RWPE1 (cell line): ENCODE measurements at places on chromosomes 12 and 14.
A peak's percentile ranks its signal among the peaks of the same experiment; 100 is the strongest.

GRCh38 chr12:54272214-54272613, 7.7 kb downstream of the CBX5 start:
- no peak for DNase-seq

DNA sequence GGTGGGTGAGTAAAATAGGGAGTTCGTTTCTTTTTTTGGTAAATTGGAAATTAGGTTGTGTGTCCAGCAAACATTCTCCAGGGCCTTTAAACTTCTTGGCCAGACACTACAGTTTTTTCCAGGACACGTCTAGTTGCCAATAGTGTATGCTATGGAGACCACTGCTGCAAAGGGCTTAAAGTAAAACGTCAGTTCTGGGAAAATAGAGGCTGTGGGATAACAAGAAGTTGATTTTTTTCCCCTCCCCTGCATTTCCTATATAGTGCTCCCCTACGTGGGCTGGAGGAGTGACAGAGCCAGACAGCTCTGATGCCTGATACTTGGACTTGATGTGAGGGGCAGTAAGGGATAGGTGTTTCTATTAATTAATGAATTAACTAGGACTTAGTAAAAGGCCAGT, 2.4 kb downstream of the ACVR1B start:
- no peak for DNase-seq

DNA sequence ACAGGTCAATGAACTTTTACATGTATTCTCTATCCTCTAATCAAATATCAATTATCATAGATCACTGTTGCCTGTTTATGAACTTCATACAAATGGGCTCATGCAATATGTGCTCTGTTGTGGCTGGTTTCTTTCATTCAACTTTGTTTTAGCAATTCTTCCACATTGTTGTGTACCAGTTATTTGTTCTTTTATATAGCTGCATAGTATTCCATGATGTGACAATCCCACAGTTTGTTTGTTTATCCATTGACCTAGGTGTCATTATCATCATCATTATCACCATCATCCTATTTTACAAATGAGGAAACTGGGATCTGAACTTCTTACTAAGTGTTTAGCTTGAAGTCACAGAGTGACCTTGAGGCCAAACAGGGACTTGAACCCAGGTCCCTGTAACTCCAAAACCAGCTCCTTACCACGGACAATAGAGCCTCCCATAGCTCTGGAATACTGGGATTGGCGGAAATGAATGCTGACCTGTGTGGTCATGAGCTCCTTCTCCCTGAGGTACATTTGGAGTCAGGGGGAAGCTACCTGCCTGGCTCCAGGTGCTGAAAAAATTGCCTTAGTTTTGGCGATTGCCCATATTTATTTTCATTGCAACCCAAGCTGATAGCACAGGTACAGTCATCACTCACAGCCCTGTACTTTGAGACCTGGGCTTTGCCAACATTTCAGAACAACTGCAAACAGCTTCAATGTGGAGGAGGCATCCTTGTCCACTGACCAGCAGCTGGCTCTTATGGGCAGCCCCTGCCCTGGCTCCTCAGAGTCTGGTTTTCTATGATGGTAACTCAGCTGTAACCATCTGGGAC, 9.2 kb downstream of the ZFP36L1 start:
- DNase-seq, result no peak

DNA sequence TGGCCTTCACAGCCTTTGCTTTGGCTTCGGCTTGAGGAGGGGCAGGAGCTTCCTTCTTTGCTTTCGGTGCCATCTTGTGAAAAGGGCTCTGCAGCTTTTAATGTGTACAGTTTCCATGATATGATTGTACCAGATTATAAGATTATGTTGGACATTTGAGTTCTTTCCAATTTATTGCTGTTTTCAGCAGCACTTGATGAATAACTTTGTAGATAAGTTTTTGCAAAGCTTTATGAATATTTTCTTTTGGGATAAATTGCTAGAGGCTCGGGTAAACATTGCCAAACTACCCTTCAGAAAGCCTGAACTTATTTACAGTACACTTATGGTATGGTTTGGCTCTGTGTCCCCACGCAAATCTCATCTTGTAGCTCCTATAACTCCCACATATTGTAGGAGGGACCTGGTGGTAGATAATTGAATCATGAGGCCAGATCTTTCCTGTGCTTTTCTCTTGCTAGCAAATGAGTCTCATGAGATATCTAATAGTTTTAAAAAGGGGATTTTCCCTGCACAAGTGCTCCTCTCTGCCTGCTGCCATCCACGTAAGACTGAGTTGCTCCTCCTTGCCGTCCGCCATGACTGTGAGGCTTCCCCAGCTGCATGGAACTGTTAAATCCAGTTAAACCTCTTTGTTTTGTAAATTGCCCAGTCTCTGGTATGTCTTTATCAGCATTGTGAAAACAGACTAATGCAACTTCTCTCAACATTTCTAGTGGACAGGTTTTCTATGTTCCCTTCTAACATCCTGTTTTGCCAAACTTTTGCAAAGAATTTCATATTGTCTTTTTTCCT, 70.4 kb downstream of the RCOR1 start:
- DNase-seq, result no peak

GRCh38 chr14:93010522-93011140, 87.7 kb downstream of the CHGA start:
- DNase-seq, result no peak

GRCh38 chr14:23564181-23564812, 3.3 kb downstream of the AP1G2 start:
- DNase-seq, result no peak

DNA sequence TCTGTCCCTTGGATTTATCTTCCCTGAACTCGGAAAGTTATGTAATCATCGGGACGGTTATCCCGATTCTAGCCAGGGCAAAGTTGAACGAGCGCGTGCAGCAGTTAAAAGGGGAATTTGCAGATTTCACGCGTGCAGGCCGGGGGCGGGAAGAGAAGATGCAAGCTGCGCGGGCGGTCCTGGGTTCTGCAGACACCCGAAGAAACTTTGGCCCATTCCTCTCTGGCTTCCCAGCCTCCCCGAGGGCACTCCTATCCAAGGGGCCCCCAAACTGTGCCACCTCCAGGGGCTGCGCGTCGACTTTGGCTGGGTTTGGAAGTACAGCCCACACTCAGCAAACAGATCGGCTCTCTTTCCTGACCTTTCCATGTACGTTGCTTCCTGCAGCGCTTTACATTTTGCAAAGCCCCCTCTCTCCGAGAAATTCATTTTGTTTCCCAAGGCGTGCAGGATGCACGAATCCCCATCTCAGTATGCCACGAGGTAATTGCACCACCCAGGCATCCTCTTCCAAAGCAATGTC, 941 bp upstream of the PPP1CC start:
- no peak for DNase-seq

DNA sequence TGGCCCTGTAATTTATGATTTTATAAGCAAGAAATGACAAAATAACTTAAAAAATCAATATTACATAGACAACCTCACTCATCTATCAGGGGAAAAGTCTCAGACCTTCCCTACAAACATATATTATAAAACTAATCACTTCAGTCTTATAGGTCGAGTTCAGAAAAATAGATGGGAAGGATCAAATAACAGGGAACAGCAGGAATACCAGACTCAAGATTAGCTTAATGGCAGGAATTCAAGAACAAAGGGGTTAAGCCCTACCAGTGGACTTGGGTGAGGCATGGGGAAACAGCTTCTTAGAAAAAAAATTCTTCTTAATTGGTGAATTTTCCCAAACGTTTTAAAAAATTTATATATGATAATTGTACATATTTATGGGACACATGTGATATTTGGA, 51.6 kb upstream of the CRY1 start:
- peak; percentile 23 for DNase-seq

GRCh38 chr14:20935303-20935984, 19.8 kb upstream of the RNASE2 start:
- no peak for DNase-seq

- no peak for DNase-seq
These were observed 31.6 kb upstream of the AMIGO2 start for GRCh38 chr12:47111392-47111778.

- DNase-seq, result no peak
These were observed 11.1 kb upstream of the RTL1 start for GRCh38 chr14:100914597-100915021.

DNA sequence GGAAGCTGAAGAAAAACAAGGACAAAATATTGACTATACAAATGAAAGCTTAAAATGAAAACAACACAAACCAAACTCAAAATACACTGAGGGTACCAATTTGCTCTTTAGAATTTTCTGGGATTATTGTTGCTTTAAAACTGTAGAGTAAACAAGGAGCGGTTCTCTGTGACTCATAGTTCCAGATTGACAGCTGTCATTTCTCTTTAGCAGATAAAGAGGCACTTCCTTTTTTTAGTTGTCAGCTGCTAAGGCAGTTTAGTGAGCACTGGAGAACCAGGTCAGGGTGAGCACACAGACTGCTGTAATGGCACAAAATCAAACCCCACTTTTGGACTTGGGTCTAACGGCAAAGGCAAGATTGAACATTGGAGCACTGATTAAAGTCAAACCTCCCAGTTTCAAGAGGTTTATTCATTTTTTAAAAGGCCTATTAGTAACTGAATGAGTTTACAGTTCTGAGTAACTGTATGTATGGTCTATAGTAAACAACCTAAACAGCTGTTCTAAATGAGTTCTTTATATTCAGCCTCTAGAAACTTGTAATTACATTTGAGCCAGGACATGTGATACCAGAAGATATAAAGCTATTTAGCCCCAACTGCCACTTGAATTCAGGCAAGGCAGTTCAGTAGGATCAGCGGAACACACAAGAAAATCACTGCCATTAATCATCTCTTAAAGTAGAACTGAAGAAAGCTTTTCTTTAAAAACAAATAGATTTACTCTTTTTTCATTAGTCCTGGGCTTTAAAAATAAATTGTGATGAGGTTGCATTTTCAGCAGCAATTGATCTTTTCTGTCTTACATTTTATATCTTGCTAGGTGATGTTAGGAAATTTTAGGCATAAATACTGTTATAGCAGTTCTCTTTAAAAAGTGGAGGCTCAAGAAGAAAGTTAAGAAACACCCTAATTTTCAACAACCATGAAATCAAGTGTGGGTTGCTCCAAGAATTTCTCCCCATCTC, 71.7 kb upstream of the PRICKLE1 start:
- DNase-seq, result no peak

GRCh38 chr12:102917026-102917787, at the start of gene PAH:
Gene PAH, minus strand, starts transcription at chr12:102917244. Its CDS starts 114 bp downstream, at chr12:102917130.
- no peak for DNase-seq

DNA sequence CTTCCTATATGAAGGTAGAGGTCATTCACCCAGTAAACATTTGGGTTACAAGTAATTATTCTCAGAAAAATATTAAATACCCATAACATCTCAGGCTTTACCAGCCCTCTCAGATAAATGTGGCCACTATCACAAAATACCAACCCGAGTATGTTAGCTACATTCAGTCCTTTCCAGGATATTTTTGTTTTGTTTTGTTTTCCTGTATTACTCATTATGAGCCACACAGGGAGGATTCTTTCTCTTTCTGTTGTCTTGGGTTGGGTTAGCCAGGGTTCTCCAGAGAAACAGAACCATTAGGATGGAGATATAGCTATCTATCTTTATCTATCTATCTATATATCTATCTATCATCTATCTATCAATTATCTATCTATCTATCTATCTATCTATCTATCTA, 947.6 kb upstream of the MDGA2 start:
- DNase-seq, result no peak

DNA sequence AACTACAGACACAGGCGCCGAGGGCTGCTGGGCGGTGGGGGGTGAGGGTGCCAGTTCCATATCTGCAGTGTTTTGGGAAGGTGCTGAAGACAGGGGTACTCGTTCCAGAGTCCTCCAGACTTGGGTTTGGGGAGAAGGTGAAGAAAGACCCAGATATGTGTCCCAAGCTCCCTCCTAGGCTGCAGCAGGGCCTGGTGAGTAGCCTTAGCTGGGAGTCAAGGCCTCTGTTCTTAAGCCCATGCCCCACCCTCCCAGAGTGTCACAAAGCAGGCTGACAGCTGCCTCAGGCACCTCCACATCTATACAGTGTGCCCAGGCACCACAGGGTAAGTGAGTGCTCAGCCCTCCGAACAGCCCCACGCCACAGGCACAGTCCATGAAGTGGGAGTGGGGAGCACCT, 4.3 kb downstream of the NCKAP5L start:
- no peak for DNase-seq

DNA sequence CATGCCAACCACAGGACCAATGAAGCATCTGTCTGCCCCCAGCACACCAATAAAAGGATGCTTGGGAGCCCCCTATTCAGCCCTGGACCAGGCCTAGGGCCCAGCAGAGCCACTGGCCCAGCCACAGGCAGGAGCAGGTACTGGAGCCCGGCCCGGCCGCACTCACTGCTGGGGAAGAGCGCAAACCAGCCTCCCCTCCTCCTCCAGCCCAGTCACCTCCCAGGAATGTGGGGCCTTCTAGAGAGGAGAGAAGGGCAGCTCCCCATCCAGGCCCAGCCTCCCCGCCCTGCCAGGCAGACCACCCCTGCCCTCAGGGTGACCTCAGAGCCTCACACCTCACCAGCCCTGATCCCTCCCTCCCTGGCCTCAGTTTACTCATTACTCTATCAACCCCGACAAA, 56.2 kb downstream of the CCNK start:
- peak; percentile 86 for DNase-seq

GRCh38 chr14:52694761-52695480, 437 bp downstream of the ERO1A start:
- DNase-seq, result peak; percentile 22

- DNase-seq, result no peak
These were observed 45.9 kb downstream of the AEBP2 start for GRCh38 chr12:19485240-19485639.
